ENCODE measurements at places on chromosomes 2 and 18.

- DNase-seq, result no peak
These were observed 732.2 kb downstream of the DPP10 start for GRCh38 chr2:115174651-115175050.

GRCh38 chr2:126736133-126736874 is 80.3 kb downstream of the GYPC start:
- DNase-seq, result no peak

- no peak for DNase-seq
These were observed 49.6 kb downstream of the SOWAHC start for GRCh38 chr2:109663721-109664120.

DNA sequence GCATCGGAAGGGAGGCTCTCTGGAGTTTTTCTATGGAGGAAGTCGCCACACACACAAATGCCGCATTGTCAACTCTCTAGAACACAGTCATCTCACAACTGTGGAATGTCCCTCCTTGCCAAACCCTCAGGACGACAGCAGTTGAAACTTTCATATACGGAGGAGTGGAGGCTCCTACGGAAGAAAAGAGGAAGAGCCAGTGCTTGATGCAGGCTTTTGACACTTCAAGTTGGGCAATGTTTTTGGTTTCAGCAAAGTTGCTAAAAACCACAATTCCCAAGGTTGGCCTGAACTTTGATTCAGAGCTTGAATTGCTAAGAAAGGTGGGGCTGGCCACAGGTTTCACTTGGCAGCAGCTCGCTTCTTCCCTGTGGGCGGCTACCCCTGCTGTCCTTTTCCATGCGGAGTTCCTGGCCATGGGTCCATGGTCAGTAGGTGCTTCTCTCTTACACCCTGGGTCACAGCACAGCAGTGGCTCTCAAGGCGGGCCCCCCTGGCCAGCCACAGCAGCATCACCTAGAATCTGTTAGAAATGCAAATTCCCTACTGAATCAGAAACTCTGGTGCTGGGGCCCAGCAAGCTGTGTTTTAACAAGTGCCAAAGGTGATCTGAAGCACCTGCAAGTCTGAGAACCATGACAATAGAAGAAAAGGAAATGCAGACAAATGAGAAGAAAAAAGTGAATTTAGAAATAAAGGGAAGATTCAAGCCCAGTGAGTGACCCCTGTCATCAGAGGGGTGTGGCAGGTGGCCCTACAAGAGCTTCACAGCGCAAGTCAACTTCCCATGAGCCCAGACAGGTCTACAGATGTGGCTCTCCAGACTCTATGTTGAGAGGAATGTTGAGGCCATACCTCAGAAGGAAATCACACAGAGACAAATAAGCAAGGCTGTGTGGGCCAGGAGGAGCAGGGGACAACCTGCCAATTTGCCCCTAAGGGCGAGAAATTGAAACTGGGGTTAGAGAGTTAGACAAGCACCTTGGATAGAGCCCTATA is 856.4 kb downstream of the RNF144A start:
- DNase-seq, result no peak

DNA sequence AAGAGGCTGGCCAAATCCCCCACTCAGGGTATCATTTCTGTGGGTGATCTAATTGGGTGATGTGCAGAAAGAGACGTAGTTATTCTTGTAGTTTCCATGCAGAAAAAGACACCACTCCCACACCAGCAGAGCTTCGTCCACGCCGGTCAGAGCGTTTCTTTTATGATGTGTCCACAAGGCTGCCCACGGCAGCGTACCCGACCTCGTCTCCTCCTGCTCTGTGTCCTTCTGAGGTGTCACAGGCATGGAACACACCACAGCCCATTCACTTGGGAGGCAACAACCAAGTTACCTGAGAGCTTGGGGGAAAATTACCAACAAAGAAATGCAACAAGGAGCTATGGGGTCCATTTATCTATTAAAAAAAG is 131.3 kb downstream of the PXDN start:
- no peak for DNase-seq

GRCh38 chr2:119753041-119753929 is 6.4 kb upstream of the PTPN4 start:
- no peak for DNase-seq

- DNase-seq, result no peak
These were observed 317.8 kb downstream of the GULP1 start for GRCh38 chr2:188609321-188610049.

- DNase-seq, result no peak
These were observed 900.8 kb downstream of the SLC4A3 start for GRCh38 chr2:220528180-220528675.

DNA sequence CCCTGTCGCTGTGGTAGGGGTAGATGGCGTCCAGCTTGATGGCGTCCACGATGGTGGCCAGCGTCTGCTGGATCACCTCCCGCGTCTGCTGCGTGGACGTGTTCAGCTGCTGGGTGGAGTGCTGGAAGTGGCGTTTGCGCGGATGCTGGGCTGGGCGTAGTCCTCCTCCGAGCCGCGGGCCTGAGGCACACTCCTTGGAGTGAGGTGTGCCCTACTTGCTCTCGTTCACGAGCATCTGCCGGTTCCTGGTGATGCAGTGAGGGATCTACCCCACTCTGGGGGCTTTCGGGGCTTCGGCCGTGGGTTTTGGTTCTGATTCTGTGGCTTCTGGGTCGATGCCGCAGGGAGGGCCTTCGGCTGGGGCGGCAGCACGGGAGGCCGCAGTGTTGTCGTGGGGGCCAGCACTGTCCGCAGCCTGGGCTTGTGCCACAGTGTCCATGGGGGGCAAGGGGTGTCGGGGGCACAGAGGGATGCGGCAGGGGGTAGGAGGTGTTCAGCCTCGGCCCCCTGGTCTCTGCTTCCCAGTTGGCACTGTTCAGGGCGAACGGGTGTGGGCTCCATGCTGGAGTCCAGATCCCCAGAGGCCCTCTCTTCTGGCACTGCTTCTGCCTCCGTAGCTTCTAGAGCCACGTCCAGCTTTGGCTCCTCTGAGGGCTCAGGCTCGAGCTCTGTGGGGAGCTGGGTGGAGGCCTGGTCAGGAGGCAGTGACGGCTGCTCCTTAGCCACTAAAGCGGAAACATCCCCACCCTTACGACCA is 890.6 kb upstream of the LRRTM1 start:
- no peak for DNase-seq

DNA sequence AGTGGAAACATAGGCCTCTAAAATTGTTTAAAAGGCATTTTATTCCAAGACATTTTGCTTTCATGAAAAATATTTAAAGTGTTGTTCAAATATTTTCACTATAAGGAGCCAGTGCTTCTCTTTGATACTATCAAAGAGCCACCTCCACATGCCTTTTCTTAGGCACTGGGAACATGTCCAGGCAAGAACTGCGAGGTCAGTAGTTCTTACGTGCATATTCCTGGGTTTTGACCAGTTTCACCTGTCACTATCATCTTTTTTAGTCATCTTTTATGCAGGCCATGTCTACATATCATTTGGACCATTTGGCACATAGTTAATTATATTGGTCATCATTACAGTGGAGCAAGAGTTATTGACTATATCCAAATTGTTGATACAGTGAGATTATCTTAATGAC is 195.3 kb downstream of the CCDC85A start:
- DNase-seq, result no peak

DNA sequence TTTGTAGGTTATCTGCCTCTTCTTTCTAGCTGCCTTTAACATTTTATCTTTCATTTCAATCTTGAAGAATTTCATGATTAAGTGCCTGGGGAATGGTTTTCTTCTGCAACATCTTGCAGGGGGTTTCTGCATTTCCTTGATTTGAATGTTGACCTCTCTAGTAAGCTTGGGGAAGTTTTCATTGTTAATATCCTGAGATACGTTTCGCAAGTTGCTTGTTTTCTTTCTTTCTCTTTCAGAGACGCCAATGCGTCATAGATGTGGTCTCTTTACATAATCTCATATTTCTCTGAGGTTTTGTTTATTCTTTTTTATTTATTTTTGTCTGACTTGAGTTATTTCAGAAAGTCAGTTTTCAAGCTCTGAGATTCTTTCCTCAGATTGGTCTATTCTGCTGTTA is 225.7 kb downstream of the XIRP2 start:
- no peak for DNase-seq

- DNase-seq, result no peak
These were observed 17.7 kb downstream of the IWS1 start for GRCh38 chr2:127508631-127509034.

- no peak for DNase-seq
These were observed 14.1 kb upstream of the GPR55 start for GRCh38 chr2:230939066-230939591.

DNA sequence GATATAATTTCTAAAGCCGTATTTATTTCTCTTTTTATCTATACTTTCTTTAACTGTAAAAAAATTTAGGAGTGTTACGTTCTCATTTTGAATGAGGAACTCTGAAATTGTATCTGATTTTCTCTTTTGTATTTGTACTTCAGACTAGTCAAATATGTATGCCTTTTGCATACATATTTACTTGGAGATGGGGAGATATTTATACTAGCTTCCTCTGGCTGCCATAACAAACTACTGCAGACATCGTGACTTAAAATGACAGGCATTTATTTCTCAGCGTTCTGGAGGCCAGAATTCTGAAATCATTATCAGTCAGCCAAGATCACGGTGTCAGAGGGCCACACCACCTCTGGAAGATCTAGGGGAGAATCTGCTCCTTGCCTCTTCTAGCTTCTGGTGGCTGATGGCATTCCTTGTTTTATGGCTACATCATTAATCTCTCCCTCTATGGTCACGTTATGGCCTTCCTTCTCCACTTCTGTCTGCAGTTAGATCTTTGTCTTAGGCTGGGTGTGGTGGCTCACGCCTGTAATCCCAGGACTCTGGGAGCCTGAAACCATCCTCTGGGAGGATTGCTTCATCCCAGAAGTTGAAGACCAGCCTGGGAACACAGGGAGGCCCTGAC is 8.2 kb downstream of the LCLAT1 start:
- DNase-seq, result no peak

GRCh38 chr2:125272651-125273050 is 1247.6 kb downstream of the CNTNAP5 start:
- no peak for DNase-seq

DNA sequence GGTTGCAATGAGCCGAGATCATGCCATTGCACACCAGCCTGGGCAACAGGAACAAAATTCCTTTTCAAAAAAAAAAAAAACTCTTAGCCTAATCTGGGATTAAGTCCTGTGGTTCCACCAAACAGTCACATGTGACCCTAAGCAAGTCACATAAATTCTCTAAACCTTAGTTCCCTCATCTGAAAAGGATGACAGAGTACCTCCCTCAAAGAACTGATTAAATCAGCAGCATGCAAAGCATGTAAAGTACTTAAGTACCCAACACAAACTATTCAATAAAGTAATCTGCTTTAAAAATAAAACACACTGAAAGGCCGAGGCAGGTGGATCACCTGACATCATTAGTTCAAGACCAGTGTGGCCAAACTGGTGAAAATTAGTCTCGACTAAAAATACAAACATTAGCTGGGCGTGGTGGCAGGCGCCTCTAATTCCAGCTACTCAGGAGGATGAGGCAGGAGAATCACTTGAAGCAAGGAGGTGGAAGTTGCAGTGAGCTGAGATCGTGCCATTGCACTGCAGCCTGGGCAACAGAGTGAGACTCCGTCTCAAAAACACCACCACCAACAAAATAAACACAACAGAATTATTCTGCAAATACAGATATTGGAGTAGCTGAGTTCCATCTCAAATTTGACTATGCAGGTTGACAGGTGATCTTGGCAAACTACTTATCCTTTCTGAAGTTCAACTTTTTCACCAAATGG is 7.0 kb downstream of the USP34 start:
- no peak for DNase-seq

DNA sequence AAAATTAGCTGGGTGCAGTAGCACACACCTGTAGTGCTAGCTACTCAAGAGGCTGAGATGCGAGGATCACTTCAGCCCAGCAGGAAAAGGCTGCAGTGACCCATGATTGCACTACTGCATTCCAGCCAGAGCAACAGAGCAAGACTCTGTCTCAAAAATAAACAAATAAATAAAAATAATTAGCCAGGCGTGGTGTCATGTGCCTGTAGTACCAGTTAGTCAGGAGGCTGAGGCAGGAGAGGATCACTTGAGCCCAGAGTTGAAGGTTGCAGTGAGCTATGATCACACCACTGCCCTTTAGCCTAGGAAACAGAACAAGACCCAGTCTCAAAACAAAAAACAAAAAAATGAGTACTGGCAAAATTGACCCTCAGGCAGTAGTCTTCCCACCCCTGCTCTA is 61.9 kb upstream of the PPP1CB start:
- DNase-seq, result no peak

DNA sequence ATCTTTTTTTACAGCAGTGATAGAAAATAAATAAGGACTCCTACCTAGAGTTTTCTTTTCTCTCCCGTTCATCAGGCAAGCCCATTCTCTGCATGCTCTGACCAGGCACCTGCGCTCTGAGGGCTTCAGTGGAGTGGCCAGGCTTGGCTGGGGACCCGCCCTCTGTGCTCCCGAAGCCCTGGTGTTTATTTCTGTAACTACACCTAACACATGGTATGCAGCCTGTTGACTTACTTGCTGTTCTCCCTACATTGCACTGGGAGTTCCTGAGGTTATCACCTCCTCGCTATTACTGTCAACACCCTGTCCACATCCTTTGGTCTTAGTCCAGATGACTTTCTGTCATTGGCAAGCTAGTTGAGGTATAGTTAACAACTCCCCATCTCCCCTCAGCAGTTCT is 317.7 kb downstream of the LPIN1 start:
- DNase-seq, result peak; percentile 34

GRCh38 chr2:129765678-129766351 is 213.7 kb upstream of the RAB6C start:
- DNase-seq, result no peak

DNA sequence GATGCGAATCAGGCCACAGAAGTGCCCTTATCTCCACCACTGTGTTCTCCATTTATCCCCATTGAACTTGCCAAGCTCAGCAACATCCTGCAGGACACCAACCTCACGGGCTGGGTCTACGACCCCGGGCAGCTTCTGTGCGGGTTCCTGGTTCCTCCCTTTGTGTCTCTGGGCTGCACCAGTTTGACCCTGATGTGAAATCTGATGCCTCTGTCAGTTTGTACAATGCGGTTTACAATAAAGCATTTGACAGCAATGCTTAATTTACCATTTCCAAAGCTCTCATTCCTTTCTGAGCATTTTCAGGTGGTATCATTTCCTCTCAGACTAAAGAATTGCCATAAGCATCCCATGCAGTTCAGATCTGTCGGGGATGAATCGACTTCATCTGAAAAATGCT is 3.3 kb upstream of the TMEM18 start:
- DNase-seq, result no peak

DNA sequence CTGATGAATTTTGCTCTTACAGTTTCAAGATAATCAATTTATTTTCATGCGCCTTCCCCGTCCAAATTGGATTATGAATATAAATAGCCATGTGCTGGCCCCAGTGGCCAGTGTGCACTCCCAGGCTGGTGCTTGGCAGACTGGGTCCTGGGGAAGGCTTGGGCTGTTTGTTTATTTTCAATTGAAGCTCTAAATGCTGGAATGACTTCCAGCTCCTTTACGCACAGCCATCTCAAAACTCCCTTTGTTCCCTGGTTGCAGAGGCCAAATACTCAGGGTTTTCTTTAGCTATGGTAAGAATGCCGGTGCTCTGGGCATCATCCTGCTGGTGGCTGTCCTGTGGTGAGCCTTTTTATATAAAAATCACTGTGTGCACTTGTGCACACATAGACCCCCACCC is 131.5 kb downstream of the PRKCE start:
- no peak for DNase-seq

- peak; percentile 81 for DNase-seq
These were observed 261.0 kb downstream of the NYAP2 start for GRCh38 chr2:225660262-225661131.

Data from WTC11 (cell line).